ENCODE measurements at places on chromosomes 3 and 15. TPM values are rescaled to one million over a fixed set of nuclear protein-coding genes. Genes with fewer than 3 reads are reported as not detected.

DNA sequence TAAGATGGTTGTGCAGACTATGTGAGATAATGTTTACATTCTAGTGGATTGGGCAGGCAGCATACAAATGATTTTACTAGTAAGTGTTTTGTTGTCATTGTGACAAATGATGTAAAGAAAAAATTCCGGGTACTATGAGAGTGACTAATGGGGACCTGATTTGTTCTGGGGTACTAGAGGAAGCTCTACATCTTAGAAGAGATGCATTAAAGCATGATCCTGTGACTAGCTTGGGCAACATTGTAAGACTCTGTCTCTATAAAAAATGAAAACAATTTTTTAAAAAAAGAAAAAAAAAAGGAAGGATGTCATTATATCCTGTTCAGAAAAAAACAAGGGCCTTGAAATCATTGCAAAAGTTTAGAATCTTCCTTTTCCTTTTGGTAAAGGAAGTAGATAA is 58.1 kb upstream of the MYRIP start:
- no peaks in the 10 kb centered on the region for H3K27me3 ChIP-seq
- no peaks in the 10 kb centered on the region for H3K36me3 ChIP-seq
- peaks cover 5% of the 10 kb centered on the region for H3K4me1 ChIP-seq
- no peak for DNase-seq
- no peak overlapping the region for H3K4me3 ChIP-seq
- H3K27ac ChIP-seq: no peak overlapping the region

DNA sequence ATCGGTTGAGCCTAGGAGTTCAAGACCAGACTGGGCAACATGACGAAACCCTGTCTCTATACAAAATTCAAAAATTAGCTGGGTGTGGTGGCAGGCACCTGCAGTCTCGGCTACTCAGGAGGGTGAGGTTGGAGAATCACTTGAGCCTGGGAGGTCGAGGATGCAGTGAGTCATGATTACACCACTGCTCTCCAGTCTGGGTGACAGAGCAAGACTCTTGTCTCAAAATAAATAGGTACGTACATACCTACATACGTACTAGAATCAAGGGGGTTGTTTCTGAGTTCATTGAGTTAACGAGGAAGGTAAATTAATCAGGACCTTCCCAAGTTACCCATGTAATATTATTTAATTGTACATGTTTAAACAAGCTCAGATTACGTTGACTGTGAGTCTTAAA is 97.5 kb downstream of the CHL1 start:
- no peaks in the 10 kb centered on the region for H3K36me3 ChIP-seq
- DNase-seq: no peak
- no peak overlapping the region for H3K4me3 ChIP-seq
- no peaks in the 10 kb centered on the region for H3K27me3 ChIP-seq
- H3K27ac ChIP-seq: no peak overlapping the region

Gene GOLGA6L7
- total RNA-seq: not detected

GRCh38 chr15:59966262-59966661 is 37.8 kb upstream of the FOXB1 start:
- H3K4me1 ChIP-seq: no peaks in the 10 kb centered on the region
- no peaks in the 10 kb centered on the region for H3K27me3 ChIP-seq
- no peak overlapping the region for H3K4me3 ChIP-seq
- DNase-seq: no peak

Gene GOLGA8T
- total RNA-seq: 0.45 TPM

Data from heart left ventricle (tissue), 16 donors.